ENCODE measurements at places on chromosomes 13 and 19.
A peak's percentile ranks its signal among the peaks of the same experiment; 100 is the strongest.

GRCh38 chr19:7373862-7374261 is 25.1 kb downstream of the ARHGEF18 start:
- DNase-seq = no peak

DNA sequence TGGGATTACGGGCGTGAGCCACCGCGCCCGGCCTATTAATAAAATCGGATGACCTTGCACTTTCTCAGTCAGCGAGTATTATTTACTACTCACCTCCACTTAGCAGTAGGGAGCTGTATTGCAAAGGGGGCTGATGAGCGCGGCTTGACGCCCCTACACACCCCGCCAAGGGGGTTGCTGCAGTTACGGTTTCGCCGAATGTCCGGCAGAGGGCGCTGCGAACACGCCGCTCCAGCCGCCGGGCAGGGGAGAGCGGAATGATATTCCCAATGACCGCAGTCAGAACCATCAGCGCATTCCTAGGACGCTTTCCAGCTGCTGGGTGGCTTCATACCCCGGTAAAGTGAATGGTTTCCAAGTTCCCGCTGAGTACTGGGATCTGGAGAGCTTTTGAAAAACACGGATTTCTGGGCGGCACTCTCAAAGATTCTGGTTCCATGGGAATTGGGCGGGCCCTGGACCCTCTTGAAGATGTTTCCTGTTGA is 30.0 kb upstream of the TPT1 start:
- DNase-seq = peak; percentile 71

- DNase-seq = no peak
Measured at GRCh38 chr13:76968041-76968440, 19.7 kb downstream of the ACOD1 start.

- DNase-seq = no peak
Measured at GRCh38 chr13:20402881-20403280, 122.8 kb downstream of the CRYL1 start.

GRCh38 chr13:24207841-24208667 is 47.5 kb downstream of the SPATA13 start:
- peak; percentile 91 for DNase-seq

DNA sequence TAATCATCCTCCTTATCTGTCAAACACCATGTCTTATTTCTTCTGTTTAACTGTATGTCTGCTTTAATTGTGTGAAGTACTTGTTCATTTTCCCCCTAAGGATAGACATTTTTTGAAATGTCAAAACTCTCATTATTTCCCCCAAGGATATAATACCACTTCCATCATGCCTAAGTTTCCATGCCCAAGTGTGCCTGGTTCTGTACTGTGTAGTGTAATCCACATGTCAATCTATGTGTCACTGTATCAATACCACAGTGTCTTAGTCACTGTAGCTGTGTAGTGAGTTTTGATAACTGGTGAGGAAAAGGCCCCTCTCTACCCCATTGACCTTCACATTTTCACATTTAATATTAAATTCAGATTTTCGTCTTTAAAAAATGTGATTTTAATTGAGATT is 1265.5 kb downstream of the PCDH9 start:
- no peak for DNase-seq

GRCh38 chr13:58955546-58956385 is 1208.0 kb downstream of the DIAPH3 start:
- DNase-seq = no peak

DNA sequence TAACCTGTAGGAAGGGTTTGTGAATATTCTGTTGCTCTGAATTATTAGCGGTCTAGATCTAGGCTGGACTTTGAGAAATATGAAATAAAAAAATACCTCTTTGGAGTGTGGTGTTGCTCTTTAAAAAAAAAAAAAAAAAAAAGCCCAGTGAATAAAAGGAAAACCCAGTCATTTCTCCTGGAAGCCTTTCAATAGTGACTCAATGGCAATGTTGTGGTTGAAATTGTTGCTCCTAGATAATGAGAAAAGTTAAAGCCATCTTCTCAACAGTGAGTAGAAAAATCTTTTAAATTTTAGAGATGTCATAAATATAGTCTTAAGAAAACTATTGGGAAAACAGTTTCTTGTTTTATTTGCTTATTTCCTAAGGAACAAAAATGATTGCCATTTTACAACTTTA is 135.3 kb downstream of the RFC3 start:
- DNase-seq = no peak

- no peak for DNase-seq
Measured at GRCh38 chr19:8302734-8303133, 5.4 kb downstream of the CD320 start.

DNA sequence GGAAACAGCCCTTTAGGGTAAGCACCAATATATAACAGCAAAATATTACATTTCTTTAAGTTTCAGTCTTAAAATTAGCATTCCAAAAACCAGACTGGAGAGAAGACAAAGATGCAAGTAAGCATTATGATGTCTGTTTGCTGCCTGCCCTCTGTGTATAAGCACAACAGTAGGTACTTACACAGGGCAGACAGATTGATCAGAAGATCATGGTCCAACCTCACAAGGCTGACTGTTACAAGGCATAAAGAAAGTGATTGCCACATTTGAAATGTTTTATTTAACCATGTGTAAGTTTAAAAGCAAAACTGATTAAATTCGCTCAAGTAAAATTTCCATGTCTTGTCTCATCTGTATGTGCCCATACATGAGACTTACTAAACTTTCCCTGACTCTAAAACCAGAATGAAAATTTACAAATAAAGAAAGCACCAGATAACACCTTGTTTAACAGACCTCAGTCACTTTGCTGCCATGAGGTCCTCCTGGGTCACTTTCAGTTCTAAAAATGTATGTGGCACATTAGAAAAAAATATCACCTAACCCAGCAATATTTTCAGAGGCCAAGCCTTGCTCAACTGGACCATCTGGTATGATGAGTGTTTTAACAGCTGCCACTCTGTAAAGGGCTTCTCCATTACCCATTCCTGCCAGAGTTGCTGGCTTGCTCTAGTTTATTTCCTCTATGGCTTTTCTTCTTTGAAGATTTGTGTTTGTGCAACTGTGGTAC is 297.0 kb downstream of the RBM26 start:
- DNase-seq = no peak

- DNase-seq = no peak
Measured at GRCh38 chr19:1587872-1588271, 4.8 kb downstream of the MBD3 start.

GRCh38 chr19:35332817-35333216 is 3.8 kb downstream of the CD22 start:
- DNase-seq = no peak

- DNase-seq = no peak
Measured at GRCh38 chr19:45244133-45244794, 943 bp downstream of the EXOC3L2 start.

GRCh38 chr19:45638930-45639729 is at the start of gene EML2:
TSS of gene EML2 (minus strand) at chr19:45639397. CDS start at chr19:45639376, 21 bp downstream.
- no peak for DNase-seq

GRCh38 chr19:17579661-17580244 is 24.3 kb downstream of the COLGALT1 start:
- DNase-seq = no peak

- DNase-seq = no peak
Measured at GRCh38 chr13:95708391-95708774, 31.4 kb downstream of the DNAJC3 start.

DNA sequence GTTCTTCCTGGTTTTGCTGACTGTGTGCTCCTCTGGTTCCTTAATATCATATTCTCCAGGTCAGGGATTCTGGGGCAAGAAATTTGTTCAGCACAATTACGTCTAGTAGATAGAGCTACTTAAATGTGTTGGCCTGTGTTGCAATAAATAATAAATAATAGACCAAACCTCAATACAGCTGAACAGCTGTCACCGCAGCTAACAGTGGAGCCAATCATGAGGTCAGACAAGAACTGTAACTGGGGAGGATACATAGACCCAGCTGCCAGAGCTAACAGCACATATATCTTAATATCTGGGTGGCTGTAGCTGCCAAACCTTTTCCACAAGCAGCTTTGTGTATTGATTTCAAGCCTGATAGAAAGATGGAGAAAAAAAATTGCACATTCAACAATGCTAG is 1596.3 kb upstream of the PCDH20 start:
- no peak for DNase-seq

DNA sequence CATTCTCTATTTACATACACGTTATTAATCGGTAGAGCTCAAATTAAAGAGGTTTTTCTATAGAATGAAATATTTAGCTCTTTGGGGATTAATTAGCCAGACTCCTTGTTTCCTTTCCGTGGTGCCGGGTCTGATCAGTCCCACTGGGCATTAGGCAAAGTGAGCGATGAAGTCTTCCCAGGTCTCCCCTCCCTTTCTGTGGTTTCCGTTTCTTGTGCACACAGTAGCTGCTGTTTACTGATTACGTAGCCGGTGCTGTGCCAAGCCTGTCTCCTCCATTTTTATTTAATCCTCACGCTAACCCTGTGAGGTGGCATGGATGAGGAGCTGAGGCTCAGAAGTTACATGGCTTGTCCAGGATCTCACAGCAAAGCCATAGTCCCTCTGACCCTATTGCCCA is 9.0 kb downstream of the SLC25A15 start:
- DNase-seq = no peak

DNA sequence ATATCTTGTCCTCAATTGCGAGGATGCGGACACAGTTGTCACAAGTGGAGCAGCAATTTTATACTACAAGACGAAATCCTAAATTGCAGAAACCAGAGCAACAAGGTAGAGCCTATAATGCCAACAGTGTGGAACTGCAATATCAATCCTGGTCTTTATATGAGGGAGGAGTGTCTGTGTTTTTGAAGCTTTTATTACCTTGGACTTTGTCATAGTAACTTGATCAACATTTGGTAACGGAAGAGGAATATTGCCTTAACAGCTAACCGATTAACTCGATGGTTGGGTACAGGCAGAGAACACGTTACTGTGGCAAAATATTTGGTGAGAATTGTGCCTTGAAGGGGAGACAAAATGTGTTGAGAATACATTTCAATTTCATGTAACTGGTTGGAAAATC is 661.5 kb downstream of the FGF9 start:
- no peak for DNase-seq

DNA sequence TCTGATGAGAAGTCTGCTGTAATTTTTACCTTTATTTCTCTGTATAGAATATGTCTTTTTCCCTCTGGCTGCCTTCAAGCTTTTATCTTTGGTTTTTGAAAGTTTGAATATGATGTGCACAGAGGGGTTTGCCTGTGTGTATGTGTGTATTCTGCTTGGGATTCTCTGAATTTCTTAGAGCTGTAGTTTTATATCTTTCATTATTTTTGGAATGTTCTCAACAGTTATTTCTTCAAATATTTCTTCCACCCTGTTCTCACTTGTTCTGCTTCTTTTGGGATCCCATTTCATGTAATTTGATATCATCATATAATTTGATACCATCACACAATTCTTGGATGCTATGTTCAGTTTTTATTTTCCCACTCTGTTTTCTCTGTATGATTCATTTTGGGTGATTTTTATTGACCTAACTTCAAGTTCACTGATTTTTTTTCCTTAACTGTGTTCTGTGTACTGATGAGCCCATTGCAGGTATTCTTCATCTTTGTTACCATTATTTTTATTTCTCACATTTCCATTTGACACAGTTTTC is 7.5 kb downstream of the COG3 start:
- no peak for DNase-seq

DNA sequence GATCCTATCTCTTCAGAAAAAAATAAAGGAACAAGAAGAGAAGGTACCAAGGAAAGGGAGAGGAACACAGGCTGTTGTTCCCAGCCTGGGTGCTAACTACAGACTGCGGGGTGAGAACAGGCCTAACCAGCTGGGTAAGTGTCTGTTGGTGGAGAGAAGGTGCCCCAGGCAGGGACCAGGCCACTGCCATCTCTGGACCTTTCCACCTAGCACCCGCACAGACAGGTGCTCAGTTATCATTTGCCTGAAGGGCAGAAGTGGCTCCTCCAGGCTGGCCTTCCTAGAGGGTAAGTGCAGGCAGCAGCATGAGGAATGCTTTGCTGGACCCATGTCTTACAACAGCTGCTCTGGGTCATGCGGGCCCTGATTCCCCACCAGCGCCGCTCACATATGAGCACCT is 10.1 kb downstream of the DNMT1 start:
- DNase-seq = no peak

DNA sequence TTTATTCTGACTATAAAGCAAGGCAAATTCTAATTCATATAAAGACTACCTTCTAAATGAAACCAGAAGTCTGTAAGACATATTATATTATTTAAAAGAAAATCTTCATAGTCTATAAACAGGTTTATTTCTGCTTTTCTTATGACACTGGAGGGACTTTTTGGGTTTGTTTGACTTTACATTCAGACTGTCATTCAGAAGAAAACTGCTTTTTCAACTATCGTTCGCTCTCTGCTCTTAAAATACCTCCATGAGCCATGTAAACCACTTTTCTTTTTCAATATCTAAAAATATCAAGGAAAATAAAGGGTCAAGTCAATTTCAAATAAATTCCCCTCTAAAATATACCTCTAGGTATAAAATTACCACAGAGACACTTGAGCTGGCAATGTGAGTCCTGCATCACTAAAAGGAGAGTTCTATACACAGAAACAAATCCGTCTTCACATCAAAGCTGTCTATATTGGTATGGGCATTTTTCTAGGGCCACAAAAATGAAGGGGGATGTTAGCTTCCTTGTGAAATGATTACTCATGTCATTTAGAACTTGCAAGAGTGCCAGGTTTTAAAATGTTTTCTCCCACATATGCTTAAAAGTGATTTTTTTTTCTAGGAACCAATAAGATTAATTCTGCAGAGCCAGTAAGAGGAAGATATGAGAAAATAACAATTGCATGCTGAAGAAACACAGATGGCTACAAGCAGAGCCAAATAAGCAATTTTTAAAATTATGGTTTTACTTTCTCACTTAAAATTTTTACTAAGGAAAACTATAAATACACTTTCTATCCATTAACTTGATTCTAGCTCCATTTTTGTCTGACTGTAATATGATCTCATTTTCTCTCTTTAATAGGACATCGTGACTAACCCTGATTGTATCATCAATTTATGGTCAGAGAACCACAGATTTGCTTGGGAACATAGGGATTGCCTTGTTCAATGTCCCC is 181.8 kb downstream of the TBC1D4 start:
- no peak for DNase-seq

GRCh38 chr13:44196196-44196751 is 177.3 kb upstream of the SERP2 start:
- DNase-seq = no peak

DNA sequence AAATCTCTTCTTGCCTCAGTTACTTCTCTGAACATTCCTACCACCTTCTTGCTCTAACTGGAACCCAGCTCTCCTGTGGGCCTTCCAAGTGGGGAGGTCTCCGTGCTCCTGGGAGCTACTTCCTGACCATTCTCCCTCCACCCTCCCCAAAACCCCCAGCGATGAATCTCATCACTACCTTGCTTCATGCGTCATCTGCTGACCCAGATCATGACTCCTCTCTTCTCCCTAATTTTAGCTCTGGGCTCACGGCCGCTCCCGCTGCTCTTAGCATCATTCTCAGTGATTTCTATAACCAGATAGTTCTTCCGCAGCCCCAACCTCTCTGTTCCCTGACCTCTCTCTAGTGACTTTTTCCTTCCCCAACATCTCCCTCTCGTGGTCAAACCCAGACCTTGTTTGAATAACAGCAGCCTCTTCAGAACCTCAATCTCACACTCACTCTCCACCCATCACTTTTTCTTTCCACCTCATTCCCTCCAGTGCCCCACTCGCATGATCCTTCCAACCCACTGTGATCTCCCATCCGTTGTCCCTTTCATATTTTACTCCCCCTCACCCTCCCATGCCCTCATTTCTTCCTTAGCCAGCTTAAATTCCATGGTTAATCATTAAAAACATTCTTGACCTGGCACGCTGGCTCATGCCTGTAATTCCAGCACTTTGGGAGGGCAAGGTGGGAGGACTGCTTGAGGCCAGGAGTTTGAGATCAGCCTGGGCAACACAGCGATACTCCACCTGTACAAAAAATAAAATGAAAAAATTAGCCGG is 21.8 kb downstream of the MRPS12 start:
- DNase-seq = peak; percentile 99
